ENCODE measurements at places on chromosomes 5 and 9.
A peak's percentile ranks its signal among the peaks of the same experiment; 100 is the strongest.

- DNase-seq = no peak
Measured at GRCh38 chr5:168590666-168591065, 11.5 kb upstream of the PANK3 start.

DNA sequence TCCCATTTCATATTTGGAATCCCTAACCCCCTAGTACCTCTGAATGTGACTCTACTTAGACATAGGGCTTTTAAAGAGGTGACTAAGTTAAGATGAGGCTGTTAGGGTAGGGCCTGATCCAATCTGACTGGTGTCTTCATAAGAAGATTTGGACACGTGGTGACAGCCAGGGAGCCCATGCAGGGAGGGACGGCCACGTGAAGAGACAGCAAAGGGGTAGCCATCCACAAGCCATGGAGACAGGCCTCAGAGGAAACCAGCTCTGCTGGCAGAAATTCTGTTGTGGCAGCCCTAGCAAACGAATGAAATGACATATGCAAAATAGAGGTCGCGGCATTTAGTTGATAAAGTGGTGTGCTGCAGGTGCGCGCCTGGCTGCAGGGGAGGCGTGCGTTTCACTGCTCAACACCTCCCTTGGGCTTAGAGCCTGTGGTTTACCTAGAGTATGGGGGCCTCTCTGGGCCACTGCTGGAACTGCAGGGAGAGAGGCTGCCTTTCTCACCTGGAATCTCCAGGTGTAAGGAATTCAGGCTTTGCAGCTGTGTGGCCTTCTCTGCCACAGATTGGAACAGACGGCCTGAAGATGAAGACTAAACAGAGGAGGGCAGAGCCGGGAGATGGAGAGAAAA, 7.1 kb upstream of the AFAP1L1 start:
- DNase-seq = no peak

GRCh38 chr9:133734590-133735414, 3.4 kb downstream of the SARDH start:
- DNase-seq = no peak

GRCh38 chr5:76701298-76701697, 14.6 kb upstream of the F2R start:
- no peak for DNase-seq

DNA sequence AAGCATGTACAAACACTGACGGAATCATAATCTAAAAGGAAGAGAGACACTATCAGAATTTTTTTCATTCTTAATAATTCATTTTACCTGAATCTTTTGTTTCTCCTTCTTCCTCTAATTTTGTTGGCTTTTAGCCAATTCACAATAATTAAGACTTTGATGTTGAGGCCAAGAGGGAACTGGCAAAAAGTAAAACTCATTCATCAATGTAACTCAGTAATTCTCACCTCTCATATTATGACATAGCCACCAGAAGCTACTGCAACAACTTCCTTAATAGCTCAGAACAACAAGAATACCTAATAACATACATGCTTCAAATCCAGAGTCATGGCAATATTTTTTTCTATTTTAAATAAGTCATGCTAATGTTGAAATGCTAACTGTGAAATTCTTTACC, 64.5 kb downstream of the MCTP1 start:
- DNase-seq = no peak

DNA sequence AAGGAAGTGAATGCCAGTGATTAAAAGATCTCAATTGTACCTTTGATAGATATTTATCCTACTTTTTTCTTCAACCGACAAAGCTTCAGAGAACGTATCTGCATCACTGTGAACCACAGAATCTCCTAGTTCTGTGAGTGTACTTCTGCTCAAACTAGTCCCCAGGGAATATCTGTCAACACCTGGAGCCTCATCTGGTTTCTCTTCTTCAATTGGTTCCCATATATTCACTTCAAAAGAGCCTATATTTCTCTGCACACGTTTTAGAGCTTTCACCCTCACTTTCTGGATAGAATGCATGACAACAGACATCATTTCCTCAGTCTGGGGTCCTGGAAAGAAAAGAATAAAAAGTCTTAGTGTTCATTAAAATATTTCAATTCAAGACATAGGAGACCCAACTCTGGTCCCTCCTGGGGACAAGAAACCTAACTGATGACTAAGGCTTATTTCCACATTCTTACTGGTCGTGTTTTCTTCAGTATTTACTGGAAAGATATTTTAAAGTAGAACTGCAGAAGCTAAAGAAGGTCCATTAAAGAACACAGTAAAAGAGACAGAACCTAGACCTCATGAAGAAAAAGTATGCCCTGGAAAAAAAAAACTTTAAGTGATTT, 64.3 kb downstream of the CPLANE1 start:
- DNase-seq = no peak

GRCh38 chr5:151924564-151925301, at the start of gene GLRA1:
Gene GLRA1, minus strand, starts transcription at chr5:151924851. Its CDS starts 302 bp downstream, at chr5:151924549.
- DNase-seq = peak; percentile 26

DNA sequence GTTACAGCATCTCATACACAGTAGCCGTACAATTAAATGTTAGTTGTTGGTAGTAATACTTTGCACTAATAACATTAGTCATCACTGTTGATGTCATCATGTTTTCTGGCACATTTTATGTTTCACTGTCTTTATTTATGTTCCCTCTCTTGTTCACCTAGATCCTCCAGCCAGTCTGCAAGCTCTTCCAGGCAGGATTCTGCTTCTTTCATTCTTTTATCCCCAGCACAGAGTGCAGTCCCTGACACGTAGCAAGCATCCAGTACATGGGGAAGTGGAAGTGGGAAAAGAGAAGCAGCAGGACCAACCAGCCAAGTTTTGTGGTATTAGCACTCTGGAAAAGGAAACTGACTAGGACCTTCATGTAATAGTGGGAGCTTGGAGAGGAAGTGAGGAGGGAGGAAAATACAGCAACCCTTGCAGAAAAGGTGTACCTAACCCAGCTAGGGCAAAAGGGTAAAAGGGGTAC, 89.7 kb upstream of the SLC44A1 start:
- DNase-seq = no peak

- no peak for DNase-seq
Measured at GRCh38 chr5:149228618-149229297, 42.9 kb upstream of the AFAP1L1 start.

DNA sequence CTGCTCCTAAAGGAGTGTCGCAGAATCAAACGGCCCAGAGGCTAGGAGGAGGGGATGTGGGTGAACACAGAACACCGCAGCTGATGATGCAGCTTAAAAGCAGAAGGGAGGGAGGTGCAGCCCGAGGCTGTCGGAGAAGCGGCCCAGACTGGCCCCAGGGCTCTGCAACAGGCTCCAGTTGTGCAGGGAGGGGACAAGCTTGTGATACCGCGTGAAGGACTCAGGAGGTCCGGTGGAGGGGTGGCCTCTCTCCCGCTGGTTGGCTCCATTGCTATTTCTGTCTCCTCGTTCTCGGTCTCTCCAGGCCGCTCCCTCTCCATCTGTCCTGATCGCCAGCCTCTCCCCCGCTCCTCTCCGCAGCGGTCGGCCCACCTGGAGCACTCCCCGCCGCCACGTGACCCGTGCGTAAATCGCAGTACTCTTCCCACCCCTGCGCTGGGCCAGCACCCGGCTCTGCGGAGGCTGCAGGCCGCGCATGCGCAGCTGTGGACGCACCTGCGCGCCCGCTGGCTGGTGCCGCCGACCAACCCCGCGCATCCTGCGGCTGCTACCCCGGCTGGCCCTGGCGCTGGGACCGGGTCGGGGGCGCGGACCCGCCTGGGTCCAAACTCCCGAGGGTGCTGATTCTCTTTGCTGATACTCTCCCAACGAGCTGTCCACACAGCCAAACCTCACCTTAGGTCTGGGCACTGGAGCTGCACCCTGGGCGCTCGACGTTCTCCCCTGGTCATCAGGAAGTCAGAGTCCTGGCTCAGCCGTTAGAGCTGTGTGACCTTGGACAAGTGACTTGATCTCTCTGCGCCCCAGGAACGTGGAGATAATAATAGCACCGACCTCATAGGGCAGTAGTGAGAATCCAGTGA, 3.7 kb upstream of the STXBP1 start:
- peak; percentile 22 for DNase-seq

DNA sequence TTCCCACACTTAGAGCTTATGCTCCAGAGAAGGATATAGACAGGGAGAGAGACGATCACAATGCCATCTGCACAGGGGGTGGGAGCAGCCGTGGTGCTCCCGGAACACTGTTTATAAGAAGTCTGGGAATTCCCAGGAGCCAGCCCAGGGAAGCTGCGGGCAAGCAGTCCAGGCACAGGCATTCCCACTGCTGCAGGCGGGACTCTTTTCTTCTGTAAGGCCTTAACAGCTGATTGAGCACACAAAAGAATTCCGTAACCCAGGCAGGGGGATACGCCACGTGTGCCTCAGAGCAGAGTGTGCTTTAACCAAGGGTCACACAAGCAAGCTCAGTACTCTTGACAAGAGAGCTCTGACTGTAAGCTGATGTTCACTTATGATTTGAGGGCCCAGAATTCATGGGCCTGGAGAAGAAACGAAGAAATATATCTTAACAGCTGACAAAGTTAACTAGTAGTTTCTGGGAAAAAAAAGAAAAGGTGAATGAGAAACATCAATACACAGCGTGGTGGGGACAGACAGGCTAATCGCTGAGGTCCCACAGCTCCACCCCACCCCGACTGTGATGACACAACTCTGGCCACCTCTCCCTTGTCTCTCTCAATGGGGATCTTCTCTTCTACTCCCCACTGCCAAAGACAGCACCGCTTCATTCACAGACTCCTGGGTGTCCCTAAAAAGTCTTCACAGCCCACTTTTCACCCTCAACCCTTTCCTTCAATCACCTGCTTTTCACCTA, 85.9 kb upstream of the SIMC1 start:
- no peak for DNase-seq
